Fibroblast of lung (primary cell): ENCODE measurements at places on chromosomes 1 and 21. TPM values are rescaled to one million over a fixed set of nuclear protein-coding genes. Genes with fewer than 3 reads are reported as not detected.
A peak's percentile ranks its signal among the peaks of the same experiment; 100 is the strongest.

GRCh38 chr1:91124290-91124985, 102.6 kb upstream of the ZNF644 start:
- no peak for DNase-seq

Gene JAM2
- 1.0 and 2.1 TPM in 2 replicates for total RNA-seq

Gene COL24A1
- 2.8 and 3.3 TPM in 2 replicates for total RNA-seq

DNA sequence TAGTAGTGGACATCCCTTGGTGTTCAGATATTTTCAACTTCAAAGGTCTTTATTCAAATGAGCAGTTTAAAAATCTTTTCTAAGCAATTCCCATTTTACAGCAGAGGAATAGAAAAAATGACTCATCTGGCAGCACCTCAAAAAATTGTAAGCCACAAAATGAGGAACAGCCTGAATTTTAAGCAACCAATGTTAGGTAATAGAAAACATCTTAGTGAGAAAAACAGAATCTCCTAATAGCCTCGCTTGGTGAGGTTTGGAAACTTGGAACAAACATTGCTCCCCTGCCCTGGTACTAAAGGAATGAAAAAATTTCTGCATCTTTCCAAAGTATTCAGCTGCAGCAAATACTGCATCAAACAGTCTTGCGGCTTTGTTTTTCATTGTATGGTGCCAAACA, 264.4 kb downstream of the NTNG1 start:
- DNase-seq = peak; percentile 75
- no peaks in the 10 kb centered on the region for H3K36me3 ChIP-seq
- H3K4me3 ChIP-seq = no peak overlapping the region

DNA sequence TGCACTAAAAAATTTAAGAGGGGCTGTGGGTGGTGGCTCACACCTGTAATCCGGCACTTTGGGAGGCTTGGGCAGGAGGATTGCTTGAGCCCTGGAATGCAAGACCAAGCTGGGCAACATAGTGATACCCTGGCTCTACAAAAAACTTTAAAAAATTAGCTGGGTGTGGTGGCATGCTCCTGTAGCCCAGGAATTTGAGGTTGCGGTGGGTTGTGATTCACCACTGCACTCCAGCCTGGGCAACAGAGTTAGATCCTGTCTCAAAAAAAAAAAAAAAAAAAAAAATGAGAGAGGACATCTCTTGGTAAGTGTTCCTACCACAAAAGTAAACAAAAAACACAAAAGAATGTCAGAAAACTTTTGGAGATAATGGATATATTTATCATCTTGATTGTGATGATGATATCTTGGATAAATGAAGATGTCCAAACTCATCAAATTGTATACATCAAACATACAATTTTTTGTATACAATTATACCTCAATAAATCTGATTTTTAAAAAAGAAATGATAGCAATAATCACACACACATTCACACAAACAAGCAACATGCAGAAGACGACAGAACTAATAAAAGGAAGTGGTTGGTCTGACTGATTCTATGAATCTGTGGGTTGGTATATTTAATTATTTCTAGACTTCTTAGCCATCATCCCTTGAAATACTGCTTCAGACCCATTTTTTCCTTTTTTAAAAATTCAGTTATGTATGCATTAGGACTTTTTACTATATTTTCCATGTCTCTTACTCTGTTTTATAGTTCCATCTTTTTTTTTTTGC, 465.9 kb downstream of the PLA2G4A start:
- H3K36me3 ChIP-seq = no peaks in the 10 kb centered on the region
- H3K27ac ChIP-seq = no peak overlapping the region
- no peaks in the 10 kb centered on the region for H3K4me1 ChIP-seq
- H3K4me3 ChIP-seq = no peak overlapping the region
- H3K27me3 ChIP-seq = no peaks in the 10 kb centered on the region

DNA sequence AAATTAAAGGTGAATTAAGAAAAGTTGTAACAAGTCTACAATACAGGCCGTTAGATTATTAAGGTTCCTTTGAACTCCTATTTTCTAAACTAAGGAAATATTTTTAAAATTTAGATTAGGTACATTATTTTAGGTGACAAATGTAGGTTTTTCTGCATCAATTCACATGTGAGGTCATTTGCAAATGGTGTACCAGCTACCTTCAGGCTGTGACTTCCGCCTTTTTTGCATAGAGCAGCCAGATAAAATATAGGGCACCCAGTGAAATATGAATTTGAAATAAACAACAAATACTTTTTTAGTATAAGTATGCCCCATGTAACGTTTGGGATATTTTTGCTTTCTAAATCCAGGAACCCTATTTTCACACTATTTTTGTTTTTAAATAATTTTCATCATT, 544.0 kb downstream of the LMO4 start:
- no peaks in the 10 kb centered on the region for H3K36me3 ChIP-seq
- no peaks in the 10 kb centered on the region for H3K4me1 ChIP-seq
- H3K4me3 ChIP-seq = no peak overlapping the region
- no peak for DNase-seq
- no peak overlapping the region for H3K27ac ChIP-seq

- H3K4me3 ChIP-seq = peak overlapping the region; percentile 85
- peak overlapping the region; percentile 86 for H3K27ac ChIP-seq
- no peaks in the 10 kb centered on the region for H3K36me3 ChIP-seq
These were observed 1.2 kb downstream of the TUT4 start for GRCh38 chr1:52551507-52552235.

GRCh38 chr1:177256153-177257075, 85.7 kb downstream of the BRINP2 start:
- no peak overlapping the region for H3K4me3 ChIP-seq
- peaks cover 4% of the 10 kb centered on the region for H3K4me1 ChIP-seq
- peak; percentile 94 for DNase-seq
- H3K27ac ChIP-seq = no peak overlapping the region
- no peaks in the 10 kb centered on the region for H3K27me3 ChIP-seq
- H3K36me3 ChIP-seq = no peaks in the 10 kb centered on the region

- DNase-seq = peak; percentile 46
- no peaks in the 10 kb centered on the region for H3K36me3 ChIP-seq
- peaks cover 2% of the 10 kb centered on the region for H3K27me3 ChIP-seq
- H3K27ac ChIP-seq = no peak overlapping the region
These were observed 32.9 kb downstream of the GRHL3 start for GRCh38 chr1:24351918-24352627.

- no peaks in the 10 kb centered on the region for H3K36me3 ChIP-seq
- H3K27ac ChIP-seq = no peak overlapping the region
- DNase-seq = no peak
- H3K27me3 ChIP-seq = no peaks in the 10 kb centered on the region
- H3K4me1 ChIP-seq = no peaks in the 10 kb centered on the region
These were observed 100.0 kb downstream of the URB2 start for GRCh38 chr1:229726061-229726460.

- peak overlapping the region; percentile 56 for H3K27ac ChIP-seq
- peak; percentile 50 for DNase-seq
- H3K4me3 ChIP-seq = peak overlapping the region; percentile 66
- no peaks in the 10 kb centered on the region for H3K27me3 ChIP-seq
- H3K36me3 ChIP-seq = no peaks in the 10 kb centered on the region
These were observed 1.8 kb downstream of the NIBAN1 start for GRCh38 chr1:184972315-184973055.

- H3K4me1 ChIP-seq = no peaks in the 10 kb centered on the region
- no peaks in the 10 kb centered on the region for H3K36me3 ChIP-seq
- no peak for DNase-seq
- no peak overlapping the region for H3K4me3 ChIP-seq
- no peaks in the 10 kb centered on the region for H3K27me3 ChIP-seq
These were observed 151.1 kb downstream of the PCNX2 start for GRCh38 chr1:233144434-233144833.

Gene NOS1AP
- total RNA-seq = under 0.01 and 0.17 TPM in 2 replicates

Gene RPL5
- total RNA-seq = 1,198 and 2,039 TPM in 2 replicates

DNA sequence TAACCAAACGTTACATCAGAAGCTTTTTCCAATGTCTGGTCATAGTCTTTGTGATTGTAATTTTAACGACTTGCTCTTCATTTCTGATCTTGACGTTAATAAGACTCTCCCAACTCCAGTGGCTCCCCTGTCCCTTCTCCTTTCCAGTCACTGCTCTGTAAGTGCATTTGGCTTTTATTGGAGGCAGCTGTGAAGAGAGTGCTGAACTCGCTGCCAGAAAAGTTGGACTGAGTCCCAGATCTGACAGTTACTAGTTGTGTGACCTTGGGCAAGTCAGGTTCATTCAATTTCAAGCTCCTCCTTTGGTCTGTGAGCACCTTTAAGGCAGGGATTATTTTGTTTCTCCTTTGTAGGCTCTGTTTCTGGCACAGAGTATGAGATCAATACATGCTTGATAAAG, 109.6 kb upstream of the TSPAN2 start:
- no peak overlapping the region for H3K4me3 ChIP-seq
- no peaks in the 10 kb centered on the region for H3K27me3 ChIP-seq
- DNase-seq = peak; percentile 47
- no peaks in the 10 kb centered on the region for H3K4me1 ChIP-seq
- H3K27ac ChIP-seq = no peak overlapping the region

Gene C8B
- not detected in 2 replicates for total RNA-seq

Gene CFAP141
- not detected in 2 replicates for total RNA-seq

- DNase-seq = no peak
- no peaks in the 10 kb centered on the region for H3K4me1 ChIP-seq
- H3K27me3 ChIP-seq = no peaks in the 10 kb centered on the region
- no peaks in the 10 kb centered on the region for H3K36me3 ChIP-seq
These were observed 130.7 kb downstream of the SIPA1L2 start for GRCh38 chr1:232499188-232499587.

DNA sequence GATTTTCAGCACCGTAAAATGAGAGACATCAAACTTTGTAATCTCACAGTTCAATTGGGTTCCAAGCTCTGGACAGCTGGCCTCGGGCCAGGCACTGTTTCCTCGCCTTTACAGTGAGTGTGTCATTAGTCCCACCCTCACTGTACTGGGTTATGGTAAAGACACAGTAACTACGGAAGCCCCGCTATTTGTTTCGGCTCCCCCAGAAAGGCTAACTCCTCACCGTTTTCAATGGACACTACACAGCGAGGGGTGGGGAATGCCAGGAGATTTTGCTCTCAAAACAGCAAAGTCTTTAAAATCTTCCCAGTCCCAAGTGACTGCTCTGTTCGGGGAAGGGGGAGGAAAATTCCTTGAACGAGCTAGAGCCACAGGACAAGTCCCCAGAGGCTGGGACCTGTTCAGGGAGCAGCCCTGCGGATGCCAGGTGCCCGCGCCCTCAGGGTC, 757 bp upstream of the SPSB1 start:
- H3K4me3 ChIP-seq = peak overlapping the region; percentile 51
- H3K36me3 ChIP-seq = peaks cover 4% of the 10 kb centered on the region
- peak overlapping the region; percentile 77 for H3K27ac ChIP-seq
- peaks cover 24% of the 10 kb centered on the region for H3K4me1 ChIP-seq

GRCh38 chr1:207405814-207406213, 48.3 kb upstream of the CR2 start:
- H3K27me3 ChIP-seq = no peaks in the 10 kb centered on the region
- no peaks in the 10 kb centered on the region for H3K4me1 ChIP-seq
- DNase-seq = no peak
- H3K4me3 ChIP-seq = no peak overlapping the region
- no peaks in the 10 kb centered on the region for H3K36me3 ChIP-seq

Gene FCGR1A
- total RNA-seq = not detected in 2 replicates

- no peak overlapping the region for H3K27ac ChIP-seq
- no peak for DNase-seq
- peak overlapping the region; percentile 33 for H3K4me3 ChIP-seq
These were observed 58.0 kb downstream of the NKAIN1 start for GRCh38 chr1:31181515-31182343.

- no peak for DNase-seq
- no peaks in the 10 kb centered on the region for H3K36me3 ChIP-seq
- H3K27me3 ChIP-seq = no peaks in the 10 kb centered on the region
- no peak overlapping the region for H3K4me3 ChIP-seq
These were observed 52.8 kb downstream of the DPT start for GRCh38 chr1:168676029-168676812.

DNA sequence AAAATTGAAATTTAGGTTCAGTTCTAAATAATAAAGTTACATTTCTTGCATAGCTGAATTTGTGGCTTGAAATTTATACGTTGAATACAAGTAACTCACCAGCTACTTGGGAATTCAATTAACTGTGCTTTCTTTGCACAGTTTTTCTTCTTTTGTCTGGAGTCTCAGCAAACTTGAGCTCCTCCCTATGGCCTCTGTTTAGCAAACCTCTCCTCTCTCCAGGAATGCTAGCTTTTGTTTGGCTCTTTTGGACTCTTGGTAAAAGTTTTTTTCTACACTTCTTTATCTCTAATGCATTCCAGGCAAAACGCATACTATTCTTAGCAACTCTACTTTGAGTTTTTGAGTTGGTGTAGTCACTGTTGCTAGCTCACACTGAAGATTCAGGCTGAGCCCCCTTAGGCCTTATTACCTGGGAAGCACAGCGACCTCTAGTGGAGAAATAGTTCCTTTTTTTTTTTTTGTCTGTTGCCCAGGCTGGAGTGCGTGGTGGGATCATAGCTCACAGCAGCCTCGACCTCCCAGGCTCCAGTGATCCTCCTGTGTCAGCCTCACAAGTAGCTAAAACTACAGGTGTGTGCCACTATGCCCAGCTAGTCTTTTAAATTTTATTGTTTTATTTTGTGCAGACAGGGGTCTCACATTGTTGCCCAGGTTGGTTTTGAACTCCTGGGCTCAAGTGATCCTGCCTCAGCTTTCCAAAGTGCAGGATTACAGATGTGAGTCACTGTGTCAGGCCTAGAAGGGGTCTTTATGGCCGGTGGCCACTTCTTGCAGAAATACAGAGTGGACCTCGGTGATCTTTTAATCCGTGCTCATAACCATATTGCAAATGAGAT, 61.7 kb downstream of the CASQ2 start:
- H3K27ac ChIP-seq = no peak overlapping the region
- DNase-seq = peak; percentile 69
- H3K4me1 ChIP-seq = no peaks in the 10 kb centered on the region
- H3K36me3 ChIP-seq = no peaks in the 10 kb centered on the region

Gene HTR6
- under 0.01 TPM in 1 of 2 replicates, not detected in the other for total RNA-seq

DNA sequence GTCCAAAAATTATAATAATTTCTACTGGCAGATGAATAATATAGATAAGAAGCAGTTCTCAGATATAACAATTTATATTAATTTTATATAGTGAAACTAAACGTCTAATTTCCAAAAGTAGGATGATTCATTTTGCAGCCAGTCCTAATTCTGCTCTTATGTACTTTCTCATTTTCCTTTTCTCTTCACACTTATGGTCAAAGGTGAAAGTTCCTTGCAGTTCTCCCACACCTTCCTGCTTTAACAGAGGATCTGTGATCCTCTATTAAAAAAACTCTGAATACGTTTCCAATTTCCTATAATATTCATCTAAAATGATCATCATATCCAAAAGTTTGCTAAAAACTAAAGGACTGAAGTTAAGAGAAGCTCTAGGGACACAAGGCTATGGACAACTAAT, 78.5 kb downstream of the KIFAP3 start:
- H3K36me3 ChIP-seq = no peaks in the 10 kb centered on the region
- no peak overlapping the region for H3K4me3 ChIP-seq
- no peak overlapping the region for H3K27ac ChIP-seq
- H3K27me3 ChIP-seq = no peaks in the 10 kb centered on the region
- H3K4me1 ChIP-seq = peaks cover 6% of the 10 kb centered on the region

Gene MPL
- not detected in 2 replicates for total RNA-seq

DNA sequence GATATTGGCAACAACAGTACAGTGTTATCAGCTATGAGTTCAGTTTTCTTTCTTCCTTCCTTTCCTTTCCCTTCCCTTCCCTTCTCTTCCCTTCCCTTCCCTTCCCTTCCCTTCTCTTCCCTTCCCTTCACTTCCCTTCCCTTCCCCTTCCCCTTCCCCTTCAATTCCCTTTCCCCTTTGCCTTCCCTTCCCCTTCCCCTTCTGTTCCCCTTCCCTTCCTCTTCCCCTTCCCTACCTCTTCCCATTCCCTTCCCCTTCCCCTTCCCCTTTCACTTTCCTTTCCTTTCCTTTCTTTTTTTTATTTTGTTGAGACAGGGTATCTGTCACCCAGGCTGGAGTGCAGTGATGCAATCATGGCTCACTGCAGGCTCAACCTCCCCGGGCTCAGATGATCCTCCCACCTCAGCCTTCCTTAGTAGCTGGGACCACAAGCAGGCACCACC, 72.3 kb upstream of the CAPZB start:
- no peaks in the 10 kb centered on the region for H3K27me3 ChIP-seq
- H3K4me3 ChIP-seq = no peak overlapping the region
- DNase-seq = peak; percentile 28
- no peak overlapping the region for H3K27ac ChIP-seq
- peaks cover 2% of the 10 kb centered on the region for H3K4me1 ChIP-seq
- H3K36me3 ChIP-seq = no peaks in the 10 kb centered on the region
